ENCODE measurements at places on chromosomes 1 and 21.
A peak's percentile ranks its signal among the peaks of the same experiment; 100 is the strongest.

DNA sequence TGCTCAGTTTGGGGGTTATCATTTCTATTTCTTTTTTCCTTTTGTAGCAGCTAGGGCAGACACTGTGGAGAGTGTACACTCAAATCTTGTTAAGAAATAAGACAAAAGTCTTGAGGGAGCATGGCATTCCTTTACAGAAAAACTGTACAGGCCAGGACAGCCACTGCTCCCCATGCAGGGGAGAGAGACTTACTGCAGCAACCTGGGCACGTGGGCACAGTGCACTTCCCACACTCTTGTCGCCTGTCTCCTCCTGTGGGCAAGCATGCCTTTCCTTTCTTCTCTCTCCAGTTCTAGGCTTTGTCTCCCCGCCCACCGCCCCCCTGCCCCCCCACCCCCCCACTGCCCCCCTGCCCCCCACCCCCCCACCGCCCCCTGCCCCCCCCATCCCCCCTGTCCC lies 51.9 kb downstream of the PHC2 start:
- no peak for DNase-seq

DNA sequence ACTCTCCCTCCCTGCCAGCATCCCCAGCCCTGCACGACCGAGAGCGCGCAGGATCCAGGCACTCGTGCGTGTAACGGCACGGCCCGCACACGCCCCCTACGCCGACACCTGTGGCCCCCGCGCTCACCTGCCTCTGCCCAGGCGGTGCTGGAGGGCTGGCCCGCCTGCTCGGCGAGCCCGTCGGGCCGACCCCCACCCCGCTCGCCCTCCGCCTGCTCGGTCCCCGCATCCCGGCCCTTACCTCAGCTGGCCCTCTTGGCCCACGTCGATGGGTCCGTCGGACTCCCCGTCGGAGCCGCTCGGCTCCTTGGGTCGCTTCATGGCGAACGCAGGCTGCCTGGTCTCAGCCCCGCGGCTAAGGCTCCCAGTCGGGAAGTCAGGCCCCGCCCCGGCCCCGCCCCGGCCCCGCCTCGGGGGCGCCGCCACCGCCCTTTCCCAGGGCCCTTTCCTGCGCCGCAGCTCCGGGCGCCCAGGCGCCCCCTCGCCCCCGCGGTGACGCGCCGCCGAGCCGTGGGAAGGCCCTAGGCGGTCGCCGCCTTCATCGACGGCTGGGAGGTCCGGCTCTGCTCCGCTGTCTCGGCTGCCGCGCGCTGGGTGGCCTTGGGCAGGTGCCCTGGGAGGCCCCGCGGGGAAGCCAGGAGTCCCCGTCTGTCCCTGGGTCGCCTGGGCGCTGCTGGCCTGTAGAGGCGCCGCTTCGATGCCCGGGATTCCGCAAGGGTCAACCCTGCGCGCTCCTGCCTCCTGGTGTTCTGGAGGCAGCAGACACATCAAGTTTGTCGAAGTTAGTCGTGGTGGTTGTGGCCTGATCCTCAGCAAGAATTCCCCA lies at the start of gene HEYL:
Gene HEYL (minus strand): TSS at position 339 of the 826 bp plus-strand sequence. CDS start 18 bp downstream, at position 321.
- DNase-seq: peak; percentile 30

DNA sequence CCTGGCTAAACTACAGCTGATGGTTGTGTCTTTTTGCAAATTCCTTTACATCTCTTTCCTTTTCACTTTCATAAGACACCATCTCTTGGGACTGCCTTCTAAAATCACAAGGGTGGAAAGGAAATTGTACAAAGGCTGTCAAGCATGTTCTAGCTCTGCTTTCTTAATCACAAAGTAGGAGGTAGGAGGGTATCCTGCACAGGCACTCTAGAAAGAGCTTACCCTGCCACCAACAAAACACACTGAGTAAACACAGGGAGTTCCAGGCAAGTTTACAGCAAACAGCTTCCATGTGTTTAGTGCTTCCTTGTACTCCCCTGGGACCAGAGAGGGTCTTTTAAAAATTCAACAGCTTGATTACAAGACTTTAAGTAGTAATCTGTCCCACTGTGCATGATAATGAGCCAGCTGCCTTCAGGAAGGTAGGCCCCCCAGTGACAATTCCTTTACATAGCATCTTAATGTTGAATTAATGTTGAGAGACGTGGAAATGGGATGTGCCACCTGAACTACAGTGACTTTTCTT lies 2.4 kb downstream of the PLPP3 start:
- DNase-seq: no peak

DNA sequence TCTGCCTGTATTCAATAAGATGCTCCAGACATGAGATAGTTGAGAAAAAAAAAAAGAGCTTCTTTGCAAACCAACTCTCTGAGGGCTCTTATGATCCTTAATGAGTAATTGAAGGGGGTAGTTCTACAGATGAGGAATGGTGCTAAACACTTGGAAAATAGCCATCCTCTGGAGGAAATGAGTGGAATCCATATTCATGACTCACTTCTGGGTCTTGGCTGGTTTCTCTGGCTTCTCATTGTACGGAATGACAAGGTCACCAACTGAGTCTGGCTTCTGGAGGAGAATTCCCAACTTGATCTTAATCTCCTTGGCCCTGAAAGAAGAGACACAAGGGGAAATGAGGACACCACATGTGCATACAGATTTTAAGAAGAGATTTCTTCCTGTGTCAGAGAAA lies 34.7 kb downstream of the RGS5 start:
- DNase-seq: no peak

DNA sequence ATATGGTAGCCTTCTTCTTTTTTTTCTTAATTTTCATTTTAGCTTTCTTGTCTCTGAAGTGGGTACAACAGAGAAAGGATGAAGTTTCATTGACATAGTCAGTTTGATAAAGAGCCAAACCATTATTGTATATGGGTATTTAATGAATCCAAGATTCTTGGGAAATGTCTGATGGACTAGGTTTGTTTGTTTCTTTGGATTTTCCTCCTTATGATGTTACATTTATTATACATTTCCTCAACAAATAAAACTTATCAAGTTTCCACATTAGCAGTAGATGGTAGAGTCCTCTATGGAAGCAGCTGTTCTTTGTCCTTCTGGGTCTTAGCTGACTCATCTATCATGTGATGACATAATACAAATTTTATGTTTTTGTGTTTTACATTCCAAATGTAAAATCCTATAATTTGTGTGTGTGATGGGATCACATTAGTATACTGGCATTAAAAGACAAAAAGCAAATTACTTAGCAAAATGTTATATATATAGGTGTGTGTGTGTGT lies 6.0 kb downstream of the COL24A1 start:
- DNase-seq: no peak

- no peak for DNase-seq
Measured at GRCh38 chr1:47182676-47183235, 7.1 kb downstream of the PDZK1IP1 start.

- no peak for DNase-seq
Measured at GRCh38 chr1:214192825-214193643, 87.9 kb upstream of the SMYD2 start.
